ENCODE measurements at places on chromosomes 1 and 21. TPM values are rescaled to one million over a fixed set of nuclear protein-coding genes. Genes with fewer than 3 reads are reported as not detected.

- no peak overlapping the region for H3K27ac ChIP-seq
- peaks cover 14% of the 10 kb centered on the region for H3K4me1 ChIP-seq
- H3K27me3 ChIP-seq = no peaks in the 10 kb centered on the region
- H3K36me3 ChIP-seq = no peaks in the 10 kb centered on the region
These were observed 18.2 kb upstream of the DPH5 start for GRCh38 chr1:101043776-101044175.

DNA sequence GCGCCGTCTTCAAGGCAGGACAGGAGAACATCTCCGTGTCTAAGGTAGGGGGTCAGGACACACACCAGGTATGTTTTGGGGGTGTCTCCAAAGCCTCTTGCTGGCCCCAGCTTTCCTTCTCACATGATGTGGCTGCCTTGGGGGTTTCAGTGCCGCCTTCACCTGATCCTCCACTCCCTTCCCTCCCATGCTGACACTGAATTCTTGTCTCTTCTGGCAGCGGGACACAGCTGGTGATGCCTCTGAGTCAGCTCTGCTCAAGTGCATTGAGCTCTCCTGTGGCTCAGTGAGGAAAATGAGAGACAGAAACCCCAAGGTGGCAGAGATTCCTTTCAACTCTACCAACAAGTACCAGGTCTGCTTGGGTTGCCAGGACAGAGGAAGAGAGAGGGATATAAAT lies 13.5 kb downstream of the ATP1A2 start:
- no peak for DNase-seq
- H3K27ac ChIP-seq = peak overlapping the region; percentile 95
- no peaks in the 10 kb centered on the region for H3K27me3 ChIP-seq
- peaks cover 11% of the 10 kb centered on the region for H3K36me3 ChIP-seq

DNA sequence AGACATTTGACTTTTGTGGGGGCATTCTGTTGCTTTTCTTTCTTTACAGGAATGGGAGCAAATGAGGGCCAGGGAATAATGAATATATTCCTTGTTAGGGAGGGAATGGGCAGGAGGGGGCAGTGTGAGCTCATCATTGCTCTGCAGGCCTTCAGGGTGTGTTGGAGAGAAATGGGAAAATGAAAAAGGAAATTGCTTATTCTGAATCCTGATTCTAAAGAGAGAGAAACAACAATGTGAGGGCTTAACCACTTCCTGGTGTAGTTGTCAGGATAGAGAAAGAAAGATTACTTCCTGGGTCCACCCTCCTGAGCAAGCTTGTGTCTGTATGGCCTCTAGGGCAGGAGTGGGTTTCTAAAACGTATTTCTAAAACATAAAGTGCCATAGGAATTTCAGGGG lies 28.3 kb downstream of the VANGL2 start:
- no peaks in the 10 kb centered on the region for H3K27me3 ChIP-seq
- H3K4me3 ChIP-seq = no peak overlapping the region
- peak; percentile 43 for DNase-seq
- no peak overlapping the region for H3K27ac ChIP-seq
- no peaks in the 10 kb centered on the region for H3K36me3 ChIP-seq

- H3K27me3 ChIP-seq = peaks cover 5% of the 10 kb centered on the region
- H3K4me3 ChIP-seq = peak overlapping the region; percentile 69
- no peak for DNase-seq
- H3K4me1 ChIP-seq = peaks cover 7% of the 10 kb centered on the region
- H3K27ac ChIP-seq = no peak overlapping the region
These were observed 111.8 kb upstream of the NBPF11 start for GRCh38 chr1:148263906-148264255.

GRCh38 chr21:37682966-37683365 lies 233.3 kb downstream of the KCNJ6 start:
- no peaks in the 10 kb centered on the region for H3K27me3 ChIP-seq
- H3K4me3 ChIP-seq = no peak overlapping the region
- H3K36me3 ChIP-seq = no peaks in the 10 kb centered on the region
- no peak overlapping the region for H3K27ac ChIP-seq

DNA sequence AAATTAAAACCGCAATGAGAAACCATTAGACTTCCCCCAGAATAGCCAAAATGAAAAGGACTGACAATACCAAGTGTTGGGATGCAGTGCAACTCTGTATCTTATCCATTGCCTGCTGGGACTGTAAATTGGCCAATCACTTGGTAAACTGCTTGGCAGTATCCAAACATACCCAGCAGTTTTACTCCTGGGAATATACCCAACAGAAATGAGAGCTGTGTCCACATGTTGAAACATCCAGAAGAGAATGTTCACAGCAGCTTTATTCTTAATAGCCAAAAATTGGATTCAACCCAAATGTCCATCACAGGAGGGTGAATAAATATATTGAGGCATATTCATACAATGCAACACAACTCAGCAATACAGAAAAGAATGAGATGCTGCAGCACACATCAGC lies 13.7 kb upstream of the FAM20B start:
- no peaks in the 10 kb centered on the region for H3K27me3 ChIP-seq
- no peaks in the 10 kb centered on the region for H3K36me3 ChIP-seq
- no peak for DNase-seq
- H3K4me1 ChIP-seq = no peaks in the 10 kb centered on the region
- H3K27ac ChIP-seq = no peak overlapping the region

DNA sequence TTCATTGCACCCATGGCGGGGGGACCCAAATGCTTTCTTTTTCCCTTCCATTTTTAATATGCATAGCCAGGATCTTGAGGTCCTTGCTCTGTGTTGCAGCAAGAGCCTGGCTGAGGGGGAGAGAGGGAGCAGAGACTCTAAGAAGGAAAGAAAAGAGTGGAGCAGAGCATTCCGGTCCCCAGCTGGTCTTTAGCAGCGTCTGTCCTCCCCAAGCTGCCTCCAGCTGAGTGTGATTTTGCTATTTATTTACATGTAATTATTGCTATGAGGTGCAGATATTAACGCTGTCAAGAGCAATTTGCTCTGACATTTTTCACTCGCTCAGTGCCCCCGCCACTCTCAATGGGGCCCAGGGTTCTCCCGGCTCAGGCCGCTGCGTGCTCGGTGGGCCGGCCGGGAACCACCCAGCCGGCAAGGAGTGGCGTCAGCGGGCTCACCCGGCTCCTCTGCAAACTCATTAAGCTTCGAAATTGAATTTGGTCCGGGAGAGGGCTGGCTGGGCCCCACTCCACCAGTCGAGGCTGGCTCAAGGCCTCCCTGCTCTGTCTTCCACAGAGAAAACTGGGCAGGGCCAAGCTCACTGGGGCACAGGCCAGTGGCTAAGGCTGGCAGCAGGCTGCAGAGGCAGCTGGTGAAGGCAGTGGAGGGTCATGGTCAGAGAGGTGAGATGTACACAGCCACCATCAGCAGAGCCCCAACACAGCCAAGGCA lies 93.2 kb downstream of the PAX7 start:
- H3K27ac ChIP-seq = no peak overlapping the region
- H3K27me3 ChIP-seq = peaks cover 62% of the 10 kb centered on the region
- no peak overlapping the region for H3K4me3 ChIP-seq

Gene BGLAP
- total RNA-seq = 0.99 TPM

Gene CXADR
- 36.2 TPM for total RNA-seq

Gene SPRR1A
- not detected for total RNA-seq

Gene CCDC24
- 1.3 TPM for total RNA-seq

All from heart left ventricle (tissue), 16 donors.